ENCODE measurements at places on chromosomes 2 and 18. TPM values are rescaled to one million over a fixed set of nuclear protein-coding genes. Genes with fewer than 3 reads are reported as not detected.
A peak's percentile ranks its signal among the peaks of the same experiment; 100 is the strongest.

DNA sequence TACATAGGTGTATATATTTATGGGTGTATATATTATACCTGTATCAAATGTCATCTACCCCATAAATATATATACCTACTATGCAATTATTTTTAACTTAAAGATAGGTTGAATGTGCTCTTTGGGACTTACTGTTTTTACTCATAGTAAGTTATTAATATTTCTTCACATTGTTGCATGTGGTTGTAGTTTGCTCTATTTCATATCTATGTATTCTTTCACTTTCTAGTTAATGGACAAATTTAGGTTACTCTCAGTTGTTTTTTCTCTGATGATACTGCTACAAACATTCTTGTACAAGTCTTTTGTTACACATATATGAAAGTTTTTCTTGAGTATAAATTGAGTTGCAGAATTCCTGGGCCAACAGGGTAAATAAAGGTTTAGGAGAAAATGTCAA is 601.8 kb upstream of the ID2 start:
- no peaks in the 10 kb centered on the region for H3K4me1 ChIP-seq
- no peaks in the 10 kb centered on the region for H3K36me3 ChIP-seq
- no peak overlapping the region for H3K4me3 ChIP-seq

- no peaks in the 10 kb centered on the region for H3K4me1 ChIP-seq
- H3K27ac ChIP-seq, result no peak overlapping the region
- no peaks in the 10 kb centered on the region for H3K27me3 ChIP-seq
- H3K4me3 ChIP-seq, result no peak overlapping the region
- no peak for DNase-seq
These were observed 15.6 kb upstream of the LRATD1 start for GRCh38 chr2:14616950-14617349.

GRCh38 chr18:13211534-13211933 is 7.0 kb upstream of the LDLRAD4 start:
- no peaks in the 10 kb centered on the region for H3K36me3 ChIP-seq
- H3K4me1 ChIP-seq, result peaks cover 9% of the 10 kb centered on the region
- H3K4me3 ChIP-seq, result no peak overlapping the region
- no peak overlapping the region for H3K27ac ChIP-seq
- no peak for DNase-seq
- peaks cover 13% of the 10 kb centered on the region for H3K27me3 ChIP-seq

- H3K27ac ChIP-seq, result no peak overlapping the region
- DNase-seq, result no peak
- no peaks in the 10 kb centered on the region for H3K36me3 ChIP-seq
- peaks cover 7% of the 10 kb centered on the region for H3K27me3 ChIP-seq
- no peak overlapping the region for H3K4me3 ChIP-seq
These were observed 25.1 kb upstream of the KLHL29 start for GRCh38 chr2:23359631-23360567.

- peaks cover 43% of the 10 kb centered on the region for H3K4me1 ChIP-seq
- H3K4me3 ChIP-seq, result peak overlapping the region; percentile 65
- peaks cover 25% of the 10 kb centered on the region for H3K36me3 ChIP-seq
- no peak for DNase-seq
- no peaks in the 10 kb centered on the region for H3K27me3 ChIP-seq
These were observed 730 bp downstream of the ODC1 start for GRCh38 chr2:10447300-10447894.

- H3K4me1 ChIP-seq, result no peaks in the 10 kb centered on the region
- H3K4me3 ChIP-seq, result no peak overlapping the region
- no peak for DNase-seq
- no peaks in the 10 kb centered on the region for H3K27me3 ChIP-seq
These were observed 103.3 kb downstream of the MYO5B start for GRCh38 chr18:50091509-50092244.

- H3K4me1 ChIP-seq, result peaks cover 3% of the 10 kb centered on the region
- no peaks in the 10 kb centered on the region for H3K36me3 ChIP-seq
- no peak overlapping the region for H3K27ac ChIP-seq
- H3K4me3 ChIP-seq, result no peak overlapping the region
- H3K27me3 ChIP-seq, result no peaks in the 10 kb centered on the region
These were observed 30.8 kb upstream of the ZNF396 start for GRCh38 chr18:35407871-35408481.

DNA sequence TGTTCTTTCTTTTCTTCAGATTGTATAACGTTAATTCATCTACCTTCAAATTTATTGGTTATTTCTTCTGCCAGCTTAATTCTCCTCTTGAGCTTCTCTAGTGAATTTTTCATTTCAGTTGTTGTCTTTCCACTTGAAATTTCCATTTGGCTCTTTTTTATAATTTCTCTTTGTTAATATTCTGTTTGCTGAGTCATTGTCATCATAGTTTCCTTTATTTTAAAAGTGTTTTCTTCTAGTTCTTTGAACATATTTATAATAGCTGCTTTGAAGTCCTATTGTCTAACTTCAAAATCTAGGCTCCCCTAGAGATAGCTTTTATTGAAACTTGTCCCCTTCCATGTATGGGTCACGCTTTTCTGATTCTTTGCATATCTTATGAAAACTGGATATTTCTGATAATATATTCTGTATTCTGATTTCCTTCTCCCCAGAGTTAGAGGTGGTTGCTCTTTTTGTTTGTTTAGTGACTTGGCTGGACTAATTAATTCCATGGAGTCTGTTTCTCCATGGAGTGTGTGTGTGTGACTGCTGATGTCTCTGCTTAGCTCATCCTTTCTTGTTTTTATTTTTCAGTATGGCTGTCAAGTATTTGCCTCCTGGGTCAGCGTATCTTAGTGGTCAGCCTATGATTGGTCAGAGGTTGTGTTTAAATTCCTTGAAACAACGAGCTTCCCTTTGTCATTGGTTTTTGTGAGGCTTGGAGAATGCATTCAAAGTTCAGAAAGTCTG is 47.6 kb downstream of the DIS3L2 start:
- no peaks in the 10 kb centered on the region for H3K27me3 ChIP-seq
- no peaks in the 10 kb centered on the region for H3K36me3 ChIP-seq
- no peak overlapping the region for H3K4me3 ChIP-seq
- no peak for DNase-seq
- no peak overlapping the region for H3K27ac ChIP-seq

DNA sequence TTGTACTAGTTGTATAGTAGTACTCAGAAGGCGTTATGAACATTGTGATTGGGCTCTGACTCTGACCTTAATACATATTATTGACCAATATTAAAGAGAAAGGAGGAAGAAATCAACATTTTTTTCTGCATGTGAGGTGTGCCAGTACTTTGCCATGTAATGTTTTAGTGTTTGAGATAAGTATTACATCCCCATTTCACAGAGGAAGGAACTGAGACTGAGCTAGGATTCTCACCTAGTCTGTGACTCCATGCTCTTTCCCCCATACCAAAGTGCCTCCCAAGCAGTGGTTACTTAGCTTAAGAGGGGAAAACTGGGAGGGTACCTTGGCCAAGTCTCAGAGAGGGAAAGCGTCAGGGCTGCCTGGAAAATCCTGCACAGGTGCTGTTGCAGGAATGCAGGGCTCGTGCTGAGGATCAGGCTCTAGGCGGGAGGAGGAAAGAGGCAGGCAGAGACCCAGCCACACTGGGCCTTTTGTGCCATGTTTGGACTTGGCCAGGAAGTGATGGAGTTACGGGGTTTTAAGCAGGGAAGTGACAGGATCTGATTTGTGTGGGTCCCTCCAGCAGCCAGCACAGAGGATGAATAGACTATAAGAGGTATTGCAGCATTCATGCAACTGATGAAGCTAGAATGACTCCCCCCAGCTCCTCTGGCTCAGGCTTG is 1.7 kb downstream of the PNKD start:
- peak overlapping the region; percentile 59 for H3K27ac ChIP-seq
- H3K4me3 ChIP-seq, result no peak overlapping the region
- no peaks in the 10 kb centered on the region for H3K27me3 ChIP-seq
- peaks cover 59% of the 10 kb centered on the region for H3K36me3 ChIP-seq

DNA sequence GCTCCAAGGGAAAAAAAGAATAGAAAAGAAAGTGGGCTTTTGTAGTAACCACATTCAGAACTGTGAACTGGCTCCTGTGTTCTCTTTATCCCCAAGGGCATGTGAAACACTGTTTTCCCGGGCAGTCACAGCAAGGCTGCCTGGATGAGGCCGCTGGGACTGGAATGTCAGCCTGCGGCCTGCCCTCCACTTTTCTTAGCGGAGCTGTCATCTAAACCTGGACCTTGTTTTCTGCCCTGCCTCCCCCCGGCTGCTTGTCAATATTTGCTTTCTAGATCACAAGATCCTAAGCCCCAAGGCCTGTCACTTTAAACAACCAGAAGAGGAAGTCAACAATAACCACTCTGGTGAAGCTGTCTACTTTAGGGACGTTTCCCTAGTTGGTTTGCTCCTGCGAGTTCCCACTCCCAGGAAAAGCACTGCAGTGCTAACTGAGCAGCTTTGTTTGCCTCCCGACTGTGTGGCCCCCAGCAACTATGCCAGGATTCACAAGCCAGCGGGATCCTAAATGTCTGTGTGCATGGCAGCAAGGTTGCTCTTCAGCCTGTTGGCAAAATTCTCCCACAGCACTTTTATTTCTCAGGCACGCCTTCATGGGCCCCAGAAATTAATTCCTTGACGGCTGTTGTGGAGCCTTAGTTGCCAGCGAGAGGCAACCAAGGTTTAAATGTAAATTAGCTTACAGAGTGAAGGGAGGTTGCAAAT is 30.6 kb downstream of the SOWAHC start:
- DNase-seq, result peak; percentile 60
- peak overlapping the region; percentile 59 for H3K27ac ChIP-seq
- peaks cover 16% of the 10 kb centered on the region for H3K4me1 ChIP-seq
- H3K4me3 ChIP-seq, result no peak overlapping the region
- H3K27me3 ChIP-seq, result no peaks in the 10 kb centered on the region

DNA sequence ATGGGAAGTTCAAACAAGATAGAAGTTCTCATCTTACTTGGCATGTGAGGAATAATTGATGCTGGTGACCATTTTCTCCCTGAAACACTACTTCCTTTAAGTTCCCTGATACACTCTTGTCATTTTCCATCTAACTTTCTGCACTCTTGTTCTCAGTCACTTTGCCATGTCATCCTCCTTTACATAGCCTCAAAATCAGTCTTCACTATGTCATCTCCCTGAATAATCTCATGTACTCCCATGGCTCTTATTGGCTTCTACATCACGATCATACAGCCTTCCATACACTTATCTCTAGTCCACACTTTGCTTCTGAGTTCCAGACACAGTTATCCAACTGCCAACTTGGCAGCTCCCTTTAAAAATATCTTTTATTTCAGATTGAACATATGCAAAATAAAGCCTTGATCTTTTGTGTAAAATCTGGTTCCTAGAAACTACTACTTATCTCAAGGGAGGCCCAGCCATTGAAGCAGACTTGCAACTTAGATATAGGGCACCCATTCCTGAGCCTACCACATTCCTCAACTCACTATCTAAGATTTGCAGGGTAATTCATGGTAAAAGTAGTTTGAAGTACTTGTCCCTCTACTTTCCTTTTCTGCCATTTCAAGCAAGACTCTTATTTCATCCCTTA is 1070.2 kb upstream of the NXPH2 start:
- no peaks in the 10 kb centered on the region for H3K36me3 ChIP-seq
- no peak for DNase-seq
- no peak overlapping the region for H3K4me3 ChIP-seq
- H3K27me3 ChIP-seq, result no peaks in the 10 kb centered on the region
- H3K27ac ChIP-seq, result no peak overlapping the region

DNA sequence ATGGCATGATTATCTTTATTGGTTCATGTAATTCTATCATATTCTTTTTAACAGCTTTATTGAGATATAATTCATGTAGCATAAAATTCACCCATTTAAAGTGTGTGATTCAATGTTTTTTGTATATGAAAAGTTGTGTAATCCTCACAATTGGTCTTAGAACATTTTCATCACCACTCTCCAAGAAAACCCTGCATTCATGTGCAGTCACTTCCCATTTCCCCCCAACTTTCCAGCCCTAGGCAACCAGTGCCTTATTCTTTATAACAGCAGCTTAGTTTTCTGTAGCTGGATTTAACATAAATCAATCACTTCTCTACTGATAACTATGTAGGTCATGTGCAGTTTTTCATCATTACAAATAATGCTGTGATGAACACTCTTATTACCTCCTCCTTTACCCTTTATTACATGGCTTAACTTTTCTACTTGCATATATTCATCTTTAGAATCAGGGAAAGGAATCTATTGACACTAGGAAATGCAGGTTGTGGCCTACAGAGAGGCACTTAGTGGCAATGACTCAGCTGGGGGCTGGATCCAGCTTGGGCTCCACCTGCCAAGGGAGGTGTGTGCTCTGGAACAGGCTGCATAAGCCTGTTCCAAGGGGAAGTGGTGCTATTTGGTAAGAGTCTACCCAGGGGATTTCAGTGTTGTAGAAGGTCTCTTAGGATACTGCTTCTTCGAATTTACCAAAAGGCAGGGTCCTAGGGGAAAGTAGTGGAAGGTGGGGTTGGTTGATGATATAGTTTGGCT is 89.1 kb downstream of the ETAA1 start:
- H3K4me3 ChIP-seq, result no peak overlapping the region
- DNase-seq, result peak; percentile 58
- H3K27ac ChIP-seq, result no peak overlapping the region
- H3K4me1 ChIP-seq, result no peaks in the 10 kb centered on the region
- H3K27me3 ChIP-seq, result no peaks in the 10 kb centered on the region

DNA sequence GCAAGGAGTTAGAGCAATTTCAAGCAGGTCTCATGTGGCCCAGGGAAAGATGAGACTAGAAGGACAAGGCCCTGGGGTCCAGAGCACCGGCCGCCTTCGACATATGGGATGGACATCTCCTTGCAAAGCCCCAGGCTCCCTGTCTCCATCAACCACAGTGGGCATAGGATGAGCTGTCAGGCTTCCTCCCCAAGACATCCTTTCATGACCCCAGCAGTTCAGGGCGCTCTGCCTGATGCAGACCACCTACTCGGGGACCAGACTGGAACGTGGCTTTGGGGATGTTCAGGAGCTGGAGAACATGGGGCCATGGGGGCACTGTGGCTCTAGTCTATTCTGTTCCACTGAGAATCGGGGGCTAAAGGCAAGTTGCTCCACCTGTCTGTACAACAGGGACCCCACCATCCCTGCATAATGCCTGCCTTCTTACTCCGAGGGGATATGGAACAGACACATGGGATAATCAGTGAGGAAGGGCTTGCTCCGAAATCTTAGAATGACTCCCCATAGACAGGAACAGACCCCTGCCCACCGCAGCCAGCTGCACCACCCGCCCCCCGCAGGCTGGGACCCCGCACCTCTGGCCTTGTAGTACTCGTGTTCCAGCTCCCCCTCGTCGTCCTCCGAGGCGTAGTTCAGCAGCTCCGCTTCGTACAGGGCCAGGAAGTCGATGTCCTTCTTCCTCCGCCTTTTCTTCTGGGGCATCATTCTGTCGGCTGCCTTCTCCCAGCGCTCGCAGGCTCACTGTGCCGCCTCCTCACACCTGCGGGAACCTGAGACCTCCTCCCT is 500 bp downstream of the LOXHD1 start:
- no peaks in the 10 kb centered on the region for H3K27me3 ChIP-seq
- no peaks in the 10 kb centered on the region for H3K36me3 ChIP-seq
- DNase-seq, result no peak
- H3K27ac ChIP-seq, result no peak overlapping the region
- H3K4me1 ChIP-seq, result no peaks in the 10 kb centered on the region

BOLL gene
- not detected for total RNA-seq

KCNE4 gene
- total RNA-seq, result 1.2 TPM

BOD1L2 gene
- not detected for total RNA-seq

SLC23A3 gene
- total RNA-seq, result 3.4 TPM

GRB14 gene
- total RNA-seq, result 4.6 TPM
